ENCODE measurements at places on chromosomes 11 and 22.

GRCh38 chr11:105032495-105032894 is 2.4 kb downstream of the CASP1 start:
- DNase-seq: no peak

GRCh38 chr11:4610258-4610935 is 2.4 kb upstream of the TRIM68 start:
- DNase-seq: no peak

DNA sequence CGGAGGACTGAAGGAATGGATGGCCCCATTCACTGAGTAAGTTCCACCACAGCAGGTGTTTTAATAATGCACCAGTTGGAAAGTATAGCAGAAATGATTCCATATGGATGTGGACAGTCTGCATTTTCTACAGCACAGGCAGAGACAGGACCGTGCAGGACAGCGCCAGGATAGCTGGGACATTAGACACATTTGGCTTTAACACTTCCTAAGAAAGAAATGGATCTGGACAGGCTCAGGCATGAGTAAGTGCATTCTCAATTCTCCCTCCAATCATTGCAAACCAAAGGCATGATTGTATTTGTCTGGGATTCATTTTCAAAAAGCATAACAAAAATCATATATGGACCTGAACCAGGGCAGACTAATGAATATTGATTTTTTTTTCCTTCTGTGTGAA is 233.0 kb upstream of the POU2AF2 start:
- DNase-seq: no peak

DNA sequence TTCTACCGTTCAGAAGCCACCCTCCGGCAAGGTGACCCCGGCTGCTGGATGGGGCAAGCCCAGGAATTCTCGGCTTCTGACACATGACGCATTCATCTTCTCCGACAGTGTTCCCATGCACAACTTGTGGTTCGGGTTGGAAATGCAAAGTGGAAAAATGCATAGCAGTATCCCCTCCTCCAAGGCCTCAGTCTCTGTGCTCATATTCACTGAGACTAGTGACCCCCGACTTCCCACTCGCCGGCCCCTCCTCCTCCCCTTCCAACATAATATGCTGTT is 70.0 kb upstream of the NTM start:
- DNase-seq: no peak

DNA sequence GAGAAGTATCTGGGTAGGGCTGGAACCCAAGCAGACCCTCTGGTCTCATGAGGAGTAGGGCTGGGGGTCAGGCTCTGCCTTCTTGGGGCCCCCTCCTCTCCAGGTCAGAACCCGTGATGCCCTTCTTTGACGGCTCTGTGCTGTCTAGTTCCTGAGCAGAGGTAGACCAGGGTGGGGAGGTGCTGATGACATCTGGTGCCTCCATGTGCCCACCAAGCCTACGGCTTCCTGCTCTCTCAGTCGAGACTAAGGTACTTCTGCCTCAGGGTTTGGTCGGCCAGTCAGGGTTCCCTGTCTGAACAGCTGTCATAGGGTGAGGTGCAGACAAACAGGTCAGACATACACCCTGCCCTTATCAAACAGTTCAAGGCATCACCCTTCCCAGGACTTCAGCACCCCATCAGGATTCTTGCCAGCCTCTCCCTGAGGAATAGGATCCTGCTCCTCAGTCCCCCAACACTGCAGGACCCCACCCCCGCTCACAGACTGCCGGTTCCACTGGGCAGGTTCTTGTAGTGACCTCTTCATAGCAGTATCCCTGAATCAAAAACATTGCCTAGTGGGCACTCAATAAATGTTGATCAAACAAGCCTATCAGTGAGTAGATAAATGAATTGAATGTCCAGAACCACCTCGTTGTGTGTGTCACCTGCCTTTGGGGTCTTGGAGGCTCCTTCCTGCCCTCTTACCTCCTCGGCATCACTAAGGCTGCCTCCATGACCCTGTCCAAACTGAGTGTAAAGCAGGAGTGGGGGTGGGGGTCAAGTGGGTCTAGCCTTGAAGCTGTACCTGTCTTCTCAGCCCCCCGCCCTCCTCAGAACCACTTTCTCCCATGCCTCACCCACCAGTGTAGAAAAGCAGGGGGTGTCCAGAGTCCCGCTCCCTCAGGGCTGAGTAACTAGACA is 158.2 kb downstream of the BUD13 start:
- DNase-seq: no peak

DNA sequence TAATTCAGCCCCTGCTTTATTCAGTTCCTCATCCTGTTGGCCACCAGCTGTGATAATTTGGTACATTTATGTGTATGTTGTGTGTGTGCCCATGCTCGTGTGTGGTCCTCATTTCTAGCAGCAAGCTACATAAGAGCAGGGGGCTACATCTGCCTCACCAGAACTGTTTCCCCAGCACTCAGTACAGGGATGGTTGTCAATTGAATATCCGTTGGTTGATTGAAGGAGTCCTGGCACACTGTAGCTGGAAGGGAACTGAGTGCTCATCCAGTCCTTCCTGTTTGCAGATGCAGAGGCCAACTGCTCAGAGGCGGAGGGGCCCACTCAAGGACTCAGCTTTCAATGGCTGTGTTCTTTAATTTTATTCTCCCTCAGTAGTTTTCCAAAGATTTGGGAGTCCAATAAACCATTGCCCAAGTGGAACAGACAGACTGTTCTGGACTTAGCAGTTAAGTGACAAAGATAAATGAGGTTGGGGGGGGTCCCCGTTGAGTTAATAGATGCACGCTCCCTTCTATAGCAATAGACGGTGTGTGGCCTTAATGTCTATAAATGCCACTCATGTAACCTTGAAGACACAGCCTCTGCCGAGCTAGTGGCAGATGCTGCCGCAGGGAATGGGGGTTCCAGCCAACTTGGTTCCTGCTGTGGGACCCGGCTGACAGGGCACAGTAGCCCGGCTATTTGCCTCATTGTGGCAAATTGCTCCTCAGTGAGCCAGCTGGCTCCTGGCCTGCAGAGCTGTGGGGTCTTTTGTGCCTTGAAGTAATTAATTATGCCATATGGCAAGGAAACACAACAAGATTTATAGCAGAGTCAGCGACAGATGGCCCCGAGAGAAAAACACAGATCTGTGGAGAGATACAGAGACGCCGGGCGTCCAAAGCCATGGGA is 71.4 kb upstream of the GRK3 start:
- DNase-seq: peak; percentile 73

- no peak for DNase-seq
Observed at GRCh38 chr11:132036746-132037466, 666.5 kb downstream of the NTM start.

DNA sequence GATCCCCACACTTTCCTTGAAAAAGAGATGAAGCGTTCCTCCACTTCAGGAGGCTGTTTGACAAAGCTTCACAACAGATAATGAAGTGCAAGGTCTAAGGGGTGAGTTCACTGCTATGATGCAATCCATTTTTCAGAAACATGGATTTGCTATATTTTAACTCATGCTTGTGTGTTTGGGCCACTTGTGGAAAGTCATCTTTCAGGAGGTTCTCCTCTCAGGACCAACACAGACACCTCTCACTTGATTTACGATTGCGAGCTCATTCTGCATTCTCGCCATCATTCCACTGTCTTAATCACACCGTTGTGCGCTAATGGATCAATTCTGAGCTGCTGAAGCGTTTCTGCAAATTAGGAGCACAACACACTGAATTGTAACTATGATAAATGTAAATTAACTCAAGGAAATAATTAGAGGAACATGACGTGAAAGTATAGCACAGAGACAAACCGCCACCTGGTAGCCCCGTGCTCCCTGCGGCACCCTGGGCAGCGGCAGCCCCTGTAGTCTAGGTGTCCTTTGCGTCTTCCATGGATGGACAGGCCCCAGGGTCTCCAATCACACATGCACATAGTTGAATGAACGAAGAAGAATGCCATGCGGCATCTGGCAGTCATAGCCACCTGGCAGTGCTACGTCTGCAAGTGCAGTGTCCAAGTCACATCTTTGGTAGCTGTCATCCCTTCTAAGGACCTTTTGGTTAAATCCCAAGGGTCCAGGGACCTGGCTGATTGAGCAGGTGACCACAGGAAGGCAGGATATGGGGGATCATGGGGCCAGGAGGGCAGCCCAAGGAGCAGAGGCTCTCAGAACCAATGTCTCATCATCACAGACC is 28.1 kb upstream of the RTL6 start:
- DNase-seq: peak; percentile 31

GRCh38 chr11:121421149-121421901 is 30.8 kb upstream of the SORL1 start:
- DNase-seq: no peak

DNA sequence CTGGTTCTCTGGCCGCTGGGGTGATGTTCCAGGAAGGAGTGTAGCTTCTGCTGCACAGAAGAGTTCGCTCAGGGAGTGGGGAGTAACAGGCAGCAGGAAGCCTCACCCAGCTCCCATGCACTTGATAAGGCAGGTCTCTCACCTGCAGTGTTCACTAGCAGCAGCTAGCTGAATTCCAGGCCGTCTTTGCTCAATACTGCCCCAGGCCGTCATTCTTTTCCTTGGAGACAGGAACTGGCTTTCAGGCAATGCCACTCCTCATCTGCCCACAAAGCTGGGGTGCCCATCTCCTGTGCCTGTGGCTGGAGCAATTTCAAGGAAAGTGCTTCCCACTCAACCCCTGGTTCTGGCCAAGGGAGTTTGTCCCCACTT is 66.1 kb downstream of the ARHGAP42 start:
- no peak for DNase-seq

- DNase-seq: no peak
Observed at GRCh38 chr22:43222262-43222661, 35.3 kb upstream of the TTLL12 start.

DNA sequence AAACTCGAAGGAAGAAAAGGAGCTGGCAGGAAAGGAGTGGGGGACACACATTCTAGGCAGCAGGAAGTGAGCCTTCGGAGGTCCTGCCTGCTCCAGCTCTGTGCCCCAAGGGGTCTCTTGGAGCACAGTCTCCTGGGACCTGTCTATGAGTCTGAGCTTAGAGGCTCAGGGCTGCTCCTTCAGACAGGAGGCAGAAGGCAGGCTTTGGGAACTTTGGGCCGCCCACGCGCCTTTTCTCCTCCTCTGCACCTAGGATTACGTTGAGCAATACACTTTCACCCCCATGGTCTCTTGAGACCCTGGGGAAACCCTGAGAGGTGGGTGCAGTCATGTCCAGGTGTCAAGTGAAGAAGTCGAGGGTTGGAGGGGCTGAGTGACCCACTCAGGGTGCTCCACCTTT is 965 bp downstream of the TCN2 start:
- no peak for DNase-seq

Data from NCI-H1092 treated with DMSO at 0.1 percent for 48 hours (cell line).